Activated CD4-positive, alpha-beta T cell treated with anti-CD3 and anti-CD28 coated beads, Interleukin-10, Interleukin-2, amounts not matched to agents 100 ng/mL and 50 ng/mL, durations not matched to agents 16 hours and 8 hours (primary cell): ENCODE measurements at places on chromosomes 7 and 10.
A peak's percentile ranks its signal among the peaks of the same experiment; 100 is the strongest.

GRCh38 chr10:66931949-66932343 lies 6.1 kb downstream of the LRRTM3 start:
- DNase-seq = no peak

DNA sequence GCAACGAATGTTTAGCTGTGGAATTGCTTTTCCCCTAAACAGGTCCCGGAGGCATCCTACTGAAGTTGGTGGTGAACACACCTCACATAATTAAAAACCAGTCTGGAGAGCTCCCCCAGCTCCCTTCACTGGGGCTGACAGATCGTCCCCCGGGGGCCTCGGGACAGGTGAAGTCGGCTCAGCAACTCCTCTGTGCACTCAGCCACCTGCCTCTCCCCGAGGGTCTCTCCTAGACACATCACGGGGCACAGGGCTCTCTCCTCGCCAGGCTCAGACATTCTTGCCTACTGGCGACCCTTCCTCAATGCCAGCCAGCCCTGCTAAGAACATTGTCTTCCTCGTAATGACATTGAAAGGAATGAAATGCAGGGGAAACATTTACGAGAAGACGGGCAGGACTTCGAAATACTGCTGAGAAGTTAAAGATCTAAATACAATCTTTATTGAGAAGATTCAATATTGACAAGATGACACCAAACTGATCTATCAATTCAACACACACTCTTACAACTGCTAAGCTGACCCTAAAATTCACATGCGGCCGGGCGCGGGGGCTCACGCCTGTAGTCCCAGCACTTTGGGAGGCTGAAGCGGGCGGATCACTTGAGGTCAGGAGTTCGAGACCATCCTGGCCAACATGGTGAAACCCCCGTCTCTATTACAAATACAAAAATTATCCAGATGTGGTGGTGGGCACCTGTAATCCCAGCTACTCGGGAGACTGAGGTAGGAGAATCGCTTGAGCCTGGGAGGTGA lies 88.1 kb upstream of the DNAAF5 start:
- DNase-seq = no peak

GRCh38 chr7:101113836-101114235 lies 13.1 kb upstream of the SERPINE1 start:
- DNase-seq = no peak

DNA sequence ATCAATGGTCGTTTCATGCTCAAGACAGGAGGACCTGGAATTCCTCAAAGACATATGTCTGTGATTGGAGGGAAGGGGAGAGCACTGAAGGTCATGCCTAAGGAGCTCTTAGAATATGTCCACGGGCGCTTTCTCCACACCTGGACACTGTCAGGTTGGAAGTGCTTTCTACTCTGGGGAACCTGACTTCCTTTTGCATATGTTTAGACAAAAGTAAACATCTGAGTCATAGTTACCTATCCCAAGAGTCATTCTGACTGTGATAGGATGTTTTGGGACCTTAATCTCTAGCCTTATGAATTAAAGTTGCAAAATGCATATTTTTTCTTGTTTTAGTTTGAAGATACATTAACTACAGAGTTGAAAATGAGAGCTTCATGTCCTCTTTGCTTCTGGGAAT lies 251.7 kb downstream of the KLF6 start:
- DNase-seq = no peak

GRCh38 chr7:2477447-2478398 lies 1.5 kb upstream of the GRIFIN start:
- peak; percentile 61 for DNase-seq

- no peak for DNase-seq
Measured at GRCh38 chr7:148289630-148290029, 300.9 kb upstream of the C7orf33 start.

DNA sequence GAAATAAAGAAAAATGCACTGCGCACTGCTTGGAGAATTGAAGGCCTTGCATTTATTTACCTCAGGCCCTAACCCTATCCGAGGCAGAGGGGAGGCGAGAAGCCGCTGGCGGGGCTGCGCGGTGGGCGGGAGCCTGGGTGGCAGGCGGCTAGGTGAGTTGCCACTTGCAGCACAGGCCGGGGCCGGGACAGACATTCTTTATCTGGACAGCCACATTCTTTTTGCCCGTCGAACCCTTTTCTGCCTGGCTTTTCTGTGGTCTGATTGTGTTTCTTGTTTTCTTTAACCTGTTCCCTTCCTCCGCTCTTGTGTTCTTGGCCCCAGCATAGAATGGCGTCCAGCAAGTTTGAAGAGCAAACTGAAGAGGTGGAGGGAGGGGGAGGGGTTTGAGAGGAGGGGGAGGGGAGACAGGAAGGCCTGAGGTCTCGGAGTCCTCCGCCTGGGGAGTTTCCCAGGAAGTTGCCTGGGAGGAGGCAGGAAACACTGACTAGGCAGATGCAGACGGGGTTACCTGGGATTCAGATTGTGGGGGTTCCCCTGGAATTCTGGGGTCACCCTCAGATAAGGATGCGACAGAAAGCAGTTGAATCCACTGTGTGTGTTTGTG lies 5.1 kb downstream of the SHH start:
- DNase-seq = no peak

DNA sequence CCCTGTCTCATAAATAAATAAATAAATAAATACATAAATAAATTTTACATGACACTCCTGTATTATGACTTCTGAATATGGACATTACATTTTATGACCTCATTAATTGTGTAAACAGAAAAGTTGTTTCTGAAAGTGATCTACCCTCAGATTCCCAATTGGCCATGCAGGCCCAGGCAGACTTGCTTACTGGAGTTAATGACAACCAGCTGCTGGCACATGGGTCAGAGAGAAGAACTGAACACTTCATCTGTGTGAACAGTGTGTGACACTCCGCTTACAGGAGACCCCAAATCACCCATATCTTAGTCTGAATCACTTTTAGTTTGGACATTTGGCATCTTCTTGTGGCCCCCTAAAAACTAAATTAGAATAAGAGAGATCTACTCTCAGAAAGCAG lies 31.4 kb downstream of the PARP12 start:
- no peak for DNase-seq

- DNase-seq = no peak
Measured at GRCh38 chr10:34241226-34242000, 573.7 kb downstream of the PARD3 start.

- no peak for DNase-seq
Measured at GRCh38 chr10:4199196-4199595, 414.2 kb upstream of the KLF6 start.

- no peak for DNase-seq
Measured at GRCh38 chr7:114405427-114405826, 9.2 kb upstream of the FOXP2 start.

GRCh38 chr10:97768322-97769315 lies 3.2 kb downstream of the SFRP5 start:
- no peak for DNase-seq
